CD4-positive, alpha-beta T cell treated with Interleukin-15 for 4 hours (primary cell): ENCODE measurements at places on chromosomes 13 and 19.

GRCh38 chr13:91596842-91597241, 198.4 kb downstream of the GPC5 start:
- no peak for DNase-seq

- no peak for DNase-seq
Observed at GRCh38 chr19:51807111-51807701, 12.2 kb downstream of the FPR3 start.

DNA sequence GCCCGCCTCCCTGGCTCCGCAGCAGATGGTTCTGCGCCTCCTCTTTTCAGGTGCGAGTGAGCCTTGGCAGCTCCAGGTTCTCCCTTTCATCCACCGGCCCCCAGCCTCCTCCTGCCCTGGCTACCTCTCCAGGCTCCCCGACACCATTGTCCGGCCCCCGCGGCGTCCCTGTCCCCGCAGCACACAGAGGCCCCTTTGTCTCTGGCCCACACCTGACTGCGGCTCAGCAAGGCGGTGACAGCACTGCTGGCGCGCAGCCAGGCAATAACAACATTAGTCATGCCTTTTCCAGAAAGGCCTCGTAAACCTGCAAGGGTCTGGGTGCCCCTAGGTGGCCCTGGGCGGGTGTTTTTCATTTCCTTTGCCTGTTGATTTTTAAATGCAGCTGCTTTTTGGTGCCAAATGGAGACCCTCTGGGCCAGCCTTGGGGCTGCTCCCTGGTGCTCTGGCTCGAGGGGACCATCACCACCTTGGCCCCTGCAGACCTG, 73.2 kb upstream of the MEDAG start:
- DNase-seq: no peak

DNA sequence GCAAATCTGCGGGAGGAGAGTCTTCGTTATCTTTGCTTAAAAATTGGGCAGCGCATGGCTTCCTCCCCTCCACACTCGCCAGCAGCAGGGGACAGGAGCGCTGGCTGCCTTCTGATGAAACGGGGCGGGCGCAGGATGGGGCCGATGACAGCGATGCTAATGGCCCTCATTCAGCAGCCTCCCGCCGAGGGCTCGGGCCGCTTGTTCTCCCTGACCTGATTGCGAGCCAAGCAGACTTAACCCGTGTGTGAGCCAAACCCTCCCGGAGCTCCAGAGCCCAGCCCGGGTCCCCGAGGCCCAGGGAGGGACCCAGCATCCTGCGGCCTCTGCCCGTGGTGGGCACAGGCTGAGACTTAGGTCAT, 90.3 kb downstream of the KDM4B start:
- no peak for DNase-seq

GRCh38 chr13:112711528-112712265, 21.9 kb downstream of the ATP11A start:
- no peak for DNase-seq

DNA sequence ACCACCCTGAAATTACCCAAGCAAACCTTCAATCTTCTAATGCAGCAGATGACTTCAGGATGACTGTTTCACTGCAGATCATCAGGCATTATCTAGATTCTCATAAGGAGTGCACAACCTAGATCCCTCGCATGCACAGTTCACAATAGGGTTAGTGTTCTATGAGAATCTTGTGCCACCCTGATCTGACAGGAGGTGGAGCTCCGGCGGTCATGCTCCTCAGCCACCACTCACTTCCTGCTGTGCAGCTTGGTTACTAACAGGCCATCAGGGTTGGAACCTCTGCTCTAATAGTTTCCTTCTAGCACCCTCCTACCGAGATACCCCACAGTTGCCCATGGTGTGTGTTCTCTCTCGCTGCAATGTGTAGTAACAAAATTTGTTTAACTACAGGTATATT, 442.8 kb downstream of the FGF14 start:
- DNase-seq: no peak

GRCh38 chr19:51140441-51140840, 1.7 kb upstream of the SIGLEC7 start:
- no peak for DNase-seq

GRCh38 chr13:43391036-43391435, 367.6 kb downstream of the DNAJC15 start:
- DNase-seq: no peak

- DNase-seq: no peak
Observed at GRCh38 chr19:37329686-37330085, 41.2 kb upstream of the ZNF527 start.

DNA sequence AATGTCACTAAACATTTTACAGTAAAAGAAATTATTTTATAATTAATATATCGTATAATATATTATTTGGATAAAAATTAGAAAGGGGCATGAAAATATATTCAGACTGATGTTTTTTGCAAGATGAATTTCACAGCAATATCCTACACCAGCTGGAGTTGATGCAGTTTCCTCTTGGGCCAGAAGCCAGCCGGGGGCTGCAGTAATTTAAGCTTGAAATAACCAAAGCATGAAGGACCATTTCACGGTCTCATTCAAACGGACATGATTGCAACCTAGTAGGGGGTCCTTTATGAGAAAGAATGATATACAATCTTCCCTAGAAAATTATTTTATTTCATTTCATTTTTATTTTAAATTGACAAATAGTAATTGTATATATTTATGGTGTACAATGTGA, 797.2 kb upstream of the PCDH9 start:
- no peak for DNase-seq

- no peak for DNase-seq
Observed at GRCh38 chr19:35862528-35862927, 5.8 kb downstream of the KIRREL2 start.

GRCh38 chr19:2231621-2232221, 4.4 kb downstream of the PLEKHJ1 start:
- no peak for DNase-seq

GRCh38 chr19:1057176-1057855, 9.7 kb upstream of the ARHGAP45 start:
- DNase-seq: peak; percentile 69

- no peak for DNase-seq
Observed at GRCh38 chr19:51751655-51752054, at the start of gene FPR1. Gene FPR1, minus strand, starts transcription at chr19:51751878. Its CDS starts 4,884 bp downstream, at chr19:51746994.

- no peak for DNase-seq
Observed at GRCh38 chr19:6313398-6313969, 19.9 kb downstream of the ACER1 start.

GRCh38 chr19:51595190-51596175, 24.4 kb downstream of the ZNF175 start:
- DNase-seq: no peak

- DNase-seq: no peak
Observed at GRCh38 chr13:104750377-104750776, 1684.2 kb upstream of the SLC10A2 start.

DNA sequence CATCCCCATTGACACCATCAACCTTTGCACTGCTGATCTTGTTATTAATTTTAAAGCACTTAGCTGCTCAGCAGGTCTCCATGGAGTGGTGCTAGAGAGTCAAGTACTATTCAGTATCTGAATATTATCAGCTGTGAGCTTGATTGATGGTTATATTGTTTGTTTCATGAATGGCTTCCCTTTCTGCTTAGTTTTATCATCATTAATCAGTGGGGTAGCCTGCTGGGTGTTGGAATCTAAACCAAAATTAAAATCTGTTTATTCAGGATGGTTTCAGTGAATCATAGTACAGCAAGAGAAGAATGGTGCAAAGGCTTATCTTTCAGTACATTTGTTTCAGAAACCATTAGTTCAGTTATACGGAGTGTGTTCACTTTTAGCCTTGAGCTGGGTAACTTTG, 42.5 kb upstream of the SCEL start:
- DNase-seq: no peak

DNA sequence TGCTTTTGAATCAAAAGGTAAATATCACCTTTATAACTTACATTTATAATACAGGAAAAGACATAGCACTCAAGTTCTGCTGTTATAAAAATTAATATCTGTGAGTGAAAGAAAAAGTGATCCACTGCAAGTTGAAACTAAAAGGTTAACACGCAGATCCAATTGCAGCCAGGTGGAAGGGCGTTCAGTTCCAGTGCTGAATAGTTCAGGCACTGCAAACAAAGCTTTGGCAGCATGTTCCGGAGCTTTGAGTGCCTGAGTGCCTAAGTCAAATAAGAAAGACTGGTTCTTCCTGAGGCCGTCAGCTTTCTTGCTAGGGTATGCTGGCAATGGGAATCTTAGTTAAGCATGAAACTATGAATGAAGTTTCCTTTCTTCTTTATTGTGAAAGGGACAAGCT, 200.3 kb downstream of the LMO7 start:
- no peak for DNase-seq

- DNase-seq: no peak
Observed at GRCh38 chr13:100644371-100644770, 30.2 kb downstream of the TMTC4 start.

- peak; percentile 38 for DNase-seq
Observed at GRCh38 chr13:45393941-45394570, 24.1 kb downstream of the SLC25A30 start.
